ENCODE measurements at places on chromosomes 5 and 9.

GRCh38 chr5:37769108-37769507, 70.7 kb downstream of the GDNF start:
- no peak for DNase-seq

DNA sequence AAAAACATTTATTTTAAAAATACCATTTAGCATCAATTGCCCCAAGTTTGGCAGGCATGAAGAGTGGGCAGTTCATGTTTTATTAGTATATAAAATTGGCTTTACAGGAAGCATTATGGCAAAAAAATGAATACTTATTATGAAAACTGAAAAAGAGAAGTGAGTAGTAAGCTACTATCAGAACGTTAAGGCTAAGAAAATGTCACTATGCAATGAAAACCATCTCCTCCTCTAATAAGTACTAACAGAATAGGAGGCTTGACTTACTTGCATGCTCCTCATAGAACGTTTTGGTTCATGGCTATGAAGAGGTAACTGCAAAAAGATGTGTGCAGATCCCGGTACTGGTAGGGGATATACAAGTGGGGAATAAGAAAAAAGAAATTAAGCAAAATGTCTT, 23.6 kb downstream of the TICAM2 start:
- no peak for DNase-seq

- no peak for DNase-seq
These were observed 132.3 kb upstream of the SMARCA2 start for GRCh38 chr9:1882711-1883403.

- no peak for DNase-seq
These were observed 3.6 kb upstream of the DPH7 start for GRCh38 chr9:137582286-137582860.

DNA sequence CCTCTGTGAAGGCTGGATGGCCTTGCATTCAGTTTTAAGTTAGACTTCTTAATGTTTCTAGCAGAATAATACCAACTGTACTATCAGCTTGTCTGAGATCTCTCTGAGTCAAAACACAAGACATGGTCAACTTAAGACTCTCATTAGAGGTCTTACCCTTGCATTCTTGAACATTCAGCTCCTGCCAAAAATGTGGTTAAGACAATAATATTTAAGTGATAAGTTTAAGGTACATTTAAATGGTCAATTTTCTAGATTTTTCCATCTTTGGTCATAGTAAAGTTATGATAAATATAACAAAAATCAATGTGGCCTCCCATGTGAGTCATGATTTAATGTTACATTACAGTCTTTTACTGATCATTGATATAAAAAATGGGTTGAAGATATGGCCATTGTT, 75.0 kb downstream of the NR2F1 start:
- DNase-seq: no peak

GRCh38 chr9:115198001-115198400, 80.0 kb upstream of the TNC start:
- DNase-seq: no peak

DNA sequence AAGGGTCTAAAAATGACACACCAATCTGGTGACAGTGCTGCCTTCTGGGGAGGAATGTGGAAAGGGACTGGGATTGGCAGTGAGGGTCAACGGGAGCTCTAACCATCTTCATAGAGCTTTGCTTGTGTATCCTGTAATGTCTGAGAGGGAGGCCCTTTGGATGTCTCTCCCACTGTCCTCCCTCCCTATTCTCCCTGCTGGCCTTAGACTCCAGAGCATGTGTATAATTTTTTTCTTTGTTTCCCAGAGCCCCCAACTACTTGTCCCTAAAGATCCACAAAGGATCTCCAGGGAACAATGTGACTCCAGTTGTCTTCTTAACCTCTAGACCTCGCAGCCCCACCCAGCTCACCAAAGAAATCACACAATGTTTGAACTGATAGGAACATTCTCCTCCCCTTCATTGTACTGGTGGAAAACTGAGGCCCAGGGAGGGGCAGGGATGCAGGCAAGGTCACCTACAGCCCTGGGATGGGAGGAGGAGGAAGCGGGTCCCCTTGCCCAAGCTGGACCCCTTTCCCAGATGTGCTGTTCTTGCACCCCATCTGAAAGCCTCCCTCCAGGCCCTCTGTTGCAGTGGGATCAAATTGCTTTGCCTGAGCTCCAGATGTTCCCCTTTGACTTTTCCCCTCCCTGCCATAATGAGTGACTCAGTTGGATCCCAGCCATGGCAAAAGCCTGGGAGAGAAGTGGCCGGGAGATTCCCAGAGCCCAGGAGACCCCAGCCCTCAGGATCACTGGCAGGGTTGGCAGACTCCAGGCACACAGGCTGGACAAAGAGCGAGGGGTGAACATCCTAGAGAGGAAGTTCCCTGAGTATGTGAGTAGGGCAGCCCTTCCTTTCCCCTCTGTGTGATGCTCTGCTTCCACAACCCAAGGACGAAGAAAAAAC, 21.8 kb downstream of the SPARC start:
- no peak for DNase-seq

DNA sequence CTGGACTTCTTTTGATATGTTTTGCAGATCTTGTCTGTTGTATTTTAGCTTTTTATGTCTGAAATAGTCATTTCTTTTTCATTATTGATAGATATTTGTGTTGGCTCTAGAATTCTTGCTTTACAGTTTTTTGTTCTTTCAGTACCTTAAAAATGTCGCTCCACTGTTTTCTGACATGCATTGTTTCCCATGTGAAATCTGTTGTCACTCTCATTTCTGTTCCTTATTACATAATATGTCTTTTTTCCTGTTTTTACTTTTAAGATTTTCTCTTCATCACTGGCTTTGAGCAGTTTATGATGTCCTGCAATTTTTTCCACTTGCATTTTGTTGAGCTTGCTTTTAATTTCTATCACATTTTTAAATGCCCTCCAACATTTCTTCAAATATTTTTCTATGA, 270.4 kb upstream of the TARS1 start:
- DNase-seq: no peak

DNA sequence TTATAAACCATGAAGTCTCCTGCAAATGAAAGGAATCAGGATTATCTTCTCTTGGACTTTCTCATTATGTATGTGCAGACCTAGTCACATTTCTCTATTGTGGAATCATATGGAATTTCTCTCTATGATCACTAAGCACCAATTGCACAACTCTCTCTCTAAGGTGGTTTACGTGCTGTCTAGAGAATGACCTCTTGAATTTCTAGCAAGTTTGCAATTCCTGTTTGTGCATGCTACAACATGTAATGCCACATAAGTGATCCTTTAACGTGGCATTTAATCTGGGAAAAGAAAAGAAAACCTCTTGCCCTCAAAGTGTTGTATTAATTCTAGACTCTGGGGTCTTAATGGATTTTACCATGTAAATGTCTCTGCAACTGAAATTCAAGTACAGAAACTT, 5.0 kb upstream of the PPP2R2B start:
- no peak for DNase-seq

DNA sequence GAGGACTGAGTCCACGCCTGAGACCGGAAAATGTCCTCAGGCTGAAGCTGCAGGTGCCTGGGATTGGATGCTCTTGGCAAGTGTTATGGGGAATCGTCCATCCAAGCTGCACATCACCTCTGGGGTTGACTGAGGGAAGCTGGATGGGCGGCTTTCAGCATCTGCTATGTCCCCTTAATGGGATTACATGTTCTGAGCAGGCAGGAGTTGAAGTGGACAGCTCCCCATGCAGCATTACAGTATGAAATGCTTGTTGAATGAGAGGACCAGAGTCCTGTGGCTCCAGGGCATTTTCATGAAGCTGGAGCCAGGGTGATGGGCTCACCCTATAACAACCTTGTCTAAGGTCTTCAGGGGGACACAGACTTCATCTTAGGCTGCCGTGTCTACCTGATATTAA, 270.9 kb downstream of the HSPA4 start:
- no peak for DNase-seq

DNA sequence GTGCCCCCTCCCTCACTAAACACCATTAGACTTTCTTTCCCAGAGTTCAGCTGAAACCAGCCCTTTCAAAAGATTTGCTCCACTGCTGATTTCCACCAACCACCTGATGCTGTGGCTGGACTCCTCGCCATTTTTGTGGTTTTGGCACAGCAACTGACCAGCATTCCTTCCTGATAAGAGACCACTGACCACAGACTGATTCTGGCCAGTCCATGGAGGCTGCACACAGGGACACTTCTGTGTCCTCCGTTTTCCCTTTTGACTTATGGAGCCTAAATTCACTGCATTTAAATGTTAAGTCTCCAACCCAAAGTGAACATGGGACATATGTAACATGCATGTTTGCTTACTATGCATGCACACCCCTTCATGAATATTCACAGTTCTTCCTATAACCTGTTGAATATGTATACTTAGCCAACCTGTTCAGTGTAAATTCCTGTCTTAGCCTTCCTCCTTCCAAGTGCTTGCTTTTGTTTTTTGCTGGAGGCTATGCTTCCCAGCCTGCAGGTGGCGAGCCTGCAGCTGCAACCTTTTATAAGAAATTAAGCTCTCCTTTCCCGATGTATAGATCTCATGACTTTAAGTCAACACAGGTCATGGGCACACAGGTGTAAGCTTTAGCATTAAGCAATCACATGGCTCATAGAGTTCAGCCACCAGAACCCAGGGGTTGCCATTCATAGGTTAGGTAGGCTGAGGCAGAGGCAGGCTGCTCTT, 78.7 kb downstream of the ACTL7B start:
- DNase-seq: no peak

GRCh38 chr9:113398796-113399195, 2.3 kb downstream of the ALAD start:
- no peak for DNase-seq

- DNase-seq: no peak
These were observed 22.0 kb downstream of the CCNH start for GRCh38 chr5:87390576-87391199.

- DNase-seq: no peak
These were observed 77.5 kb upstream of the PCA3 start for GRCh38 chr9:76686756-76687155.

DNA sequence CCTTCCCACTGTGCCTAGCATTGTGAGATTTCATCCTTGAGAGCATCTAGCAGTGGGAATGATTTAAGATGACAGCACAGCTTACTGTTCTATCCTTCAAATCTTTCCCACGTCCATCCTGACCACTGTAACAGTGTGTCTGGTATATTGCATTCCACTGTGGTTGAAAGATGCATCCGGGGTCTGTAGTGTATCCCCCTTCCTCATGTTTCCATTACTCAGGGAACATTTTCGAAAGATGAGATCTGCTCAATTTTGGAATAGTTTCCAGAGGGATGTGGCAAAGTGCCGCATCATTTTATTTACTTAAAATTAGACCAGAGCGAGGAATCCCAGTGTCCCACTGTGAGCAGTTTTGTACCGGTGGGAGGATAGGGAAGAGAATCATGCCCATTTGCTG, 407.1 kb upstream of the PAPPA start:
- DNase-seq: no peak

DNA sequence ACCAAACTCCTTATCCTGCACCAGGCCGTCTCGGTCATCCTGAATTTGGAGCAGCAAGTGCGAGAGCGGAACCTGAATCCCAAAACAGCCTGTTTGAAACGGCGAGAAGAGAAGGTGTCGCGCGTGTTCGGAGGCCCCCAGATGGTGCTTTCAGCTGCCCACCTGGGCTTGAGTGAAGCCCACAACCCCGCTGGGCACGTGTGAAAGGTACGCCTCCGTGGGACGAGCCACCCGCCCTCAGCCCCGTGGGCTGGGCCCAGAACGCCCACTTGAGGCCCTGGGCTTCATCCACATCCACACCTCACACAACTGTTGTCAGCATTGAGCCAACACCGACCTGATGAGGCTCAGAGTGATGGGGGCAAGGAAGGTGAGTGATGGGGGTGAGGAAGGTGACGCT, 72.8 kb downstream of the INSL6 start:
- no peak for DNase-seq

DNA sequence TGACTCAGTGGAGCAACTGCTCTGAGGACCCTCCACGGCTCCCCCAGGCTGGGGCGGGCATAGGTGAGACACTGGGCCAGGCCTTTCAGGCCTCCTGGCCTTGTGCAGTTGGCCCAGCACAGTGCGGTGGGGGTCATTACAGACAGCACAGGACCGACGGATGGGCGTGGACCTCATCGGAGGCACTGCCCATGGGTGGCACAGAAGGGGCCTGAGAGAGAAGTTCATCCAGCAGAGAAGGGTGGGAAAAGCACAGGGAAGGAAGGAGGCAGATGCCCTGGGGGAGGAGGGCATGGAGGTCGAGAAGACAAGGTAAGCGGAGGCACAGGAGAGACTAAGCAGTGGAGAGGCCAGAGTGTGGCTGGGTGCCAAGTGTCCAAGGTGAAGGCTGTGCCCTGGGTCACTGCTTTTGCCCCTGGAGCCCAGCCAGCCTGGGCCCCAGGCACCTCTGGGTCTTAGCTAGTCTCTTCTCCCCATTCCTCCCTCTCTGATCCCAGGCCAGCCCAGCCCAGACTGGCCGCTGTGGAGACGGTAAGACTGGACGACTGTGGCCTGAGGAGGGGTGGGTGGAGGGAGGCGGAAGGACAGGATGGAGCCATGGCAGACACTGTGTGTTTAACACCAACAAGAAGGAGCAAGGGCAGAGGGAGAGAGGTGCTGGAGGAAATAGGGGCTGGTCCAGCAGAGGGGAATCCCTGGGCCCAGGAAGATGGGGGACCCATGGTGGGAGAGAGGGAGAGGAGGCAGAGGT, 5.7 kb downstream of the IL3 start:
- DNase-seq: no peak

DNA sequence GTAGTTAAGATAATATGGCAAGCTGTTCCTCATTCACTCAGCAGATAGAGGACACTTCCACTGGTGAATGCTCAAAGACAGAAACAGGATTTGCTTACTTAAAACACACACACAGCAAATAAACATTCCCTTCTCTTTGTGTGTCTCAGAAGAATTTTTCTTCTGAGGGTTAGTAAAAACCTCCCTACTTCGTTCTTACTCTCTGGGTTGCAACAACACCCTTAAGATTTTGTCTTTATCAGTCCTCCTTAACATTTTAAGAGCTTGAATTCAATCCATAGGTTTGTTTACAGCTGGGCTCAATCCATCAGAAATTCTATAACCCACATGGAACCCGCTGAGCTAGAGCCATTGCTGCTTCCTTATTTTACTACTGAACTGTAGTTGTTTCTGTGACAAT, 237.4 kb upstream of the PIK3R1 start:
- no peak for DNase-seq

DNA sequence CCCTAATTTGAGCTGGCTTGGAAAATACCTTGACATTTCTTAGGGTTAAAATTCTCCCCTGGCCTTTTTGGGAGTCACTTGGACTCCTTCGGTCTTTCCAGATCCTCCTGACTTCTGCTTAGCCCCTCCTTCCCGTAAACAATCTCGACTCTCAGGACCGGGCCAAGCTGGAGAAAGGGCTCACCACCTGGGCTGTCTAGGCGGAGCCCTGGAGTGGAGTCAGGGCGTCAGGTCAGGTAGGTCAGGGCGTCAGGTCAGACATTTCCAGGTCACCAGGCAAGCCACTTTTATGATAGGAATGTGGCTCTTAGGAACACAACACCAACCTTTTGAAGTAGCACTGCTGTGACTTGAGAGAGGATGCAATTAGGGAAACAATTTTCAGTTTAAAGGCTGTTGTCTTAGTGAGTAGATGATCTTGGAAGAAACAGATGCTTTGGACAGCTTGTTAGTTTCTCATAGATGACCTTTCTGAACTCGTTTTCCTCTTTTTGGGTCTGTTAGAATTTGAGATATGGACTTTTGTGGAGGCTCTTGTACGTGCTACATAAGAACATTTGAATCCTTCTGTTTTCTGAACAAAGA, 12.8 kb downstream of the OSTF1 start:
- DNase-seq: no peak

Data from GF-D8 (cell line).